Brain pericyte (primary cell): ENCODE measurements at places on chromosomes 12 and 14.

DNA sequence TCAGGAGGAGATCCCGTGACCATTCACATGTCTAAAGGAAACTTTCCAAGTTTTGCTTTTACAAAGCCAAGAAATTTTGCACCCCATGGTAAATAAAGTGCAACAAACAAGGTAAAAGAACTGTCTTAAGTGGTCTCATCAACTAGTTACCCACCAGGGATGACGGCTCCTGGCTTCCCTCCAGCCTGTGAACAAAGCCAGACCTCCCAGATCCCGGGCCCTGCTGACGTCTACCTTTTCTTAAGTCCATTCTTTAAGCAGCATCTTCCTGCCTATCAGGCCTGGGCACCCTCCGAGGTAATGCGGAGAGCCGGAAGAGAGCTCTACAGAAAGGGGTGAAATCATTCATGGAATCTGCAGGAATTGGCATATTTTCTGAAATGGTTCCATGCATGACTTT, 58.0 kb upstream of the DAAM1 start:
- no peak for DNase-seq

DNA sequence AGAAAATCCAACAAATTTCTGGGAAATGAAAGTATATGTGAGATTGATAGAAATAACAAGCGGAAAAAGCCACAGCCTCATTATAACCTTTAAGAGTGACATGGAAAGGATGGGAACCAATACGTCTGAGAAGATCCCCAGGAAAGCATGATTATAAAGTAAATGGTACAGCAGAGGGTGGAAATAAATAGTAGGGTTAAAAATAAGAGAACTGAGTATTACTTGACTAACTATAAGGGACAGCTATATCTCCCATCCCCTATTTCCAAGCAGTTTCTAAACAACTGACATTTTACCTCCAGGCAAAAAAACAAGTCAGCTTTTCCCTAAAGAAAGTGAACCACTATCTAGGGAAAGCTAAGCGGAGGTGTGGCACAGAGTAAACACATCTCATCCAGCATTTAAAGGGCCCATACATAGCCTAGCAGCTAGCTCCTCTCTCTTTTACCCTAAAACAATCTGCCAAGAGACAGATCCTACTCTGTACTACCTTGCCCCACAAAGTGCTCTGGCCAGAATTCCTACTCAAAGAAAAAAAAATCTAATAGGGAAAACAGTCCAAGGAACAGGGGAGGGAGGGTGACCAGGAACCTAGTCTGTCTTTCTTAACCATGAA, 11.2 kb downstream of the OSBPL8 start:
- no peak for DNase-seq

DNA sequence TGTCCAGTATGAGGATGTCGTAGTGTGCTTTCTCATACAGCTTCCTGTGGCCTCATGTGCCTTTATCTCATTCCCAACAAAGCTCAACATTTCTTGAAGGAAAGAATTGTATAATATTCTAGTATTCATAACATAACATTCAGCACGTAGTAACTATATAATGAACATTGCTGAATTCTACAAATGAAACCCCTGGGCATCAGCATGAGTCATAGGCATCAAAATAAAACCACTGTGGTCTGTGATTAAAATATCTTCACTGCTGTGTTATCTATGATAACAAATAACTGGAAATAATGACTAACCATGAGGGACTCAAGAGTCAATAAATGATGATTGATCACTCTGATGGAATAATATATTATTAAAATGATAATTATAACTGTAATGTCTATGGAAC, 255.2 kb downstream of the EMP1 start:
- DNase-seq = no peak

DNA sequence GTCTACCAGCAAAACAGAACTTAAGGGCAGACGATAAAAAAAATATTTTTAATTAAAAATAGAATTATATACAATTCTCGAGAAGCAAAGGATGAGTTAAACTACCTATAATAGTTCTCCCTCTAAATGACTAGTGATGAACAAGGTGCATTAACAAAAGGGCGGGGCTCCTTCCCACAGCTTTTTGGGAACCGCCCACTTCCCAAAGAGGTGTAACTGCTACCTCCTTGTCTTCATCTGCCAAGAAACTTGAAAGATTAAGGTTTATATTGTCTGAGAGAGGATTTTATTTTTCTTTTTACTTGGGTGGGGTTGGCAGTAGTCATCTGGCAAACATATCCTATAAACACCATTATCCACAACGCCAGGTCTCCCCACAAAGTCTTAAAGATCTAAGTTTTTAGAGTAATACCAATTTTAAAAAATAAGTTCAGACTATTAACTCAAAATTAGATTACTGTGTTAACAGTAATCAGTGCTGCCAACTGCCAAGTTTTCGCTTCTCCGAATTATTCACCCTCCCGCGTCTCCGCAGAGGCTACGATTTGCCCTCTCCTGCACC, 938 bp downstream of the RALGAPA1 start:
- DNase-seq = no peak

DNA sequence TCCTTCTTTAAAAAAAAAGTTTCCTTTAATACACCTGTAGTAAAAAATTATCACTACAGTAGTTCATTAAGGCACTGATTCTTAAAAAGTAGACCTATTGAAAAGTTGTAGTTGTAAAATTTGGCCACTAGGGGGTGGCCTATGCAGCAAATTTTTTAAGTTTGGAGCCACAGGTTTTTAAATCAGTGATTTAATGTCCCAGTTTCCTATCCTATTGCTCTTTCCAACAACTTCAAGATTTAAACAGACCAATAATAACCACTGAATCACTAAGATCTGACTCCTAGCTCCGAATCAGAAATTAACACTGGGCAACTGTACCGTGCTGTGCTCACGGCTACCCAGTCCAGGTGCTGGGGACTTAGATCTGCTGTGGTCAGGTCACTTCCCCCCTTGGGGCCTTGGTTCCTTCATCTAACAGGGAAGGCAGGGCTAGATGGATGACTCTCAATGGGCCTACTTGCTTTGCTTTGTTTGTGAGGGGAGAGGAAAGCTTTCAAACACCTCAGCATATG, 279.3 kb downstream of the MED13L start:
- DNase-seq = no peak

- no peak for DNase-seq
These were observed 23.0 kb downstream of the GLT8D2 start for GRCh38 chr12:104026841-104027599.

DNA sequence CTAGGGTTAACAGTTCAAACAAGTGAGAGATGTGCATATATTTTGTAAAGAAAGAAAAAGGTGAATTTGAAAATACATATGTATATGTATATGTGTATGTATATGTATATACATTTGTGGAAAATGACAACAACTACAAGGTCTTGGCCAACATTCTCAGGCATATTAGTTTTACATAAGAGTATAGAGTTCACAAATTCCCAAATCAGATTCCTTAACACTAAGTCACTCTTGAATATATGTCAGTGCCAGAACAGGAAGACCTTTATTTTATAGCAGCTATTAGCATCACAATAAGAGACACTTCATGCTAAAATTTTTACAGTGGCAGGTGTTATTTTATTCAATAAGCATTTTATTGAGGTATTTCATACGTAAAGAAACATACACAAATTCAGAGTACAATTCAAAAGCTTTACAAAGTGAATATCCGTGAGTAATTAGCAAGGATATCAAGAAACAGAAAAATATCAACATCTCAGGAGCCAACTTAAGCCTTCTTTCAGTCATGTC, 179.7 kb downstream of the SLC6A15 start:
- no peak for DNase-seq

GRCh38 chr14:63299351-63300110, 19.2 kb downstream of the GPHB5 start:
- no peak for DNase-seq

DNA sequence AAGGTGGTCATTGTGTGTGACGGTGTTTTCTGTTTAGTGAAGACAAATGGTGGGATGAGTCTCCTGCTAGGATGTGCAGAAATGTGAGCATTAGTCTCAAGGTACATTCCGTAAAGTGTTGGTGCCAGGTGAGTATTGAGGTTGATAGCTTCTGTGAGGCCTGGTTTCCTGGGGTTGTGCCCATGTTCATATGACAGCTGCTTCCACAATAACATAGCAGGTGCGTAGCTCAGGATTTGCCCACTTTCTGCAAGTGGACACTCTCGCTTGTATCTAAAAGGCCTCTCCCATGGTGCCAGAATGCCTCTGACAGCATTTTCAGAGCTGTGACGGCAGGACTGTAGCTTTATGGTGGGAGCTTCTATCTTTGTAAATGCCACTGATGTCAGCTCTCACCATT, 832.0 kb downstream of the DIO2 start:
- DNase-seq = no peak

DNA sequence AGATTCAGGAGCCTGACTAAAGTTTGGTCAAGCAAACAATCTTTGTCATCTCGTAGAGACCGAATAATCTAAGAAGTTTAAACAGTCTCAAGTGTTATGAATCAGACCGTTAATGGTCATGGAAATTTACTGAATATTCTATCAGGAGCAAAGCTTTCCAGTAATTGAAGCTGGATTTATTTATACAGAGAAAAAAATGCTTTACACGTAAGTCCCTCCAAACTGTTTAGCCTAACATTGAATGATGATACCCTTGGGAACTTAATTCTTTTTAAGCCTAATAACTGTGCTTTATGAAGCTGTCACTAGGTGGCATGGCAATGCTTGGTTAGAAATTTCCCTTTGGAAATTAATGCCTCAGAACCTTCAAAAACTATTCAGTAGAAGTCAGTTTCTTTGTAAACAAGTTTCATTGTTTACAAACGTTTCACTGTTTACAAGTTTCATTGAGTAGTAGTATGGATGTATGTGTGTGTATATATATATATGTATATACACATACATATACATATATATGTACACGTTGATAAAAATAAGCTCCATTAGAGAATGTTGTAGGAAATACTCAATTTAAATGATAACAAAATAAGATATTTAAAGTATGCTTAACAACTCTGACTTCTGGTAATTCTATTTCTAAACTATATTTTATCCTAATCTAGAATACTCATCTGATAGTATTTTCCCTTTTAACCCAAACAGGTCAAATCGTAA, 32.1 kb downstream of the DEPDC4 start:
- peak; percentile 20 for DNase-seq

- DNase-seq = no peak
These were observed 59.9 kb downstream of the TRAFD1 start for GRCh38 chr12:112185093-112185923.

DNA sequence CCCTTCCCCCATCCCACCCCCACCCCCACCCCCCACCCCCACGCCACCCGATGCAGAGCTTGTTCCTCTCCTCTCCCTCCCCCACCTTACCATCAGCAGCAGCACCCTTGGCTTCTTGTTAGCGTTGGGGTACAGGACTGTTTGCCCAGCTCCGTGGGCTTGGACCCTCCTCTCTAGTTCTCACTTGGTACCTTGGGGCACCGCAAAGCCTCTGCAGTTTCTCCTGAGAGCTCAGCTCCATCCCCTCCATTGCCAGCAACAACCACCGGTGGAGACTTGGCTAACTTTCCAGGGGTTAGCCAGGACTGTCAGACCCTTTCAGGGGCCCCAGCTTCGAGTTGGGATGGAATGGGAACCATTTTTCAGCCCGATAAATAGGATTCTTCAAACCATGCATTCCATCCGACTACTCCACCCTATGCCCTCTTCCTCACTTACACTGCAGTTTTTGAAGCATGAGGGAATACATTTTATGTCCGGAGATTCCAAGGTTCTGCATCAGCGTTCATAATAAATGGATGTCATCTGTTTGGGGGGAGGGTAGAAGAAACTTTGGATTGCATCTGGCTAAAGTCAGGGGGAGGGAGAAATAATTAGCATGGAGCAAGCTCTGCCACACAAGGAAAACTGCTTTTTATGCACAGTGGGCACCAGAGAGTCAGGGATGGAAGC, 1.1 kb downstream of the SCN8A start:
- DNase-seq = no peak

DNA sequence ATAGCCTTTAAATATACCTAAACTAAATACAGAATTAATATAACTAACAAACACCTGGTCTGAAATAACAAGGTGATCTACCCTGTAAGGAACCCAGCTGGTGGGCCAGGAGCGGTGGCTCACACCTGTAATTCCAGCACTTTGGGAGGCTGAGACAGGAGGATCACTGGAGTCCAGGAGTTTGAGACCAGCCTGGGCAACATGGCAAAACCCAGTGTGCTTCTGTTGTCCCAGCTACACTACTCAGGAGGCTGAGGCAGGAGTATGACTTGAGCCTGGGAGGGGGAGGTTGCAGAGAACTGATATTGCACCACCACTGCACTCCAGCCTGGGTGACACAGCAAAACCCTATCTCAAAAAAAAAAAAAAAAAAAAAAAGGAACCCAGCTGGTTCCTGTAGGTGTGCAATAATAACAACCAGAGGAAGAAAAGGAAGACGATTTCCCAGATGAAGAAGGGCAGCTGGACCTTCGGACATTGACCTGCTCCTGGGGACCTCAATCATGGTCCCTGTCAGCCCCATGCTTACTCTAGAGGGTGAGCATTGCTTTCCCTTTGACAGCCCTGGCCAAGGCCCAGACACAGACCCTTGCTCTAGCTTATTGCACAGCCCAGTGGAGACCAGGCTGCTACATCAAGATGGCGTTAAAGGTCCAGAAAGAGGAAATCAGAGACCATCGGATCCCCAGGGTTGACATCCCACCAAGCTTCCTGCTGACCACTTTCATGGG, 5.4 kb downstream of the FOS start:
- no peak for DNase-seq

DNA sequence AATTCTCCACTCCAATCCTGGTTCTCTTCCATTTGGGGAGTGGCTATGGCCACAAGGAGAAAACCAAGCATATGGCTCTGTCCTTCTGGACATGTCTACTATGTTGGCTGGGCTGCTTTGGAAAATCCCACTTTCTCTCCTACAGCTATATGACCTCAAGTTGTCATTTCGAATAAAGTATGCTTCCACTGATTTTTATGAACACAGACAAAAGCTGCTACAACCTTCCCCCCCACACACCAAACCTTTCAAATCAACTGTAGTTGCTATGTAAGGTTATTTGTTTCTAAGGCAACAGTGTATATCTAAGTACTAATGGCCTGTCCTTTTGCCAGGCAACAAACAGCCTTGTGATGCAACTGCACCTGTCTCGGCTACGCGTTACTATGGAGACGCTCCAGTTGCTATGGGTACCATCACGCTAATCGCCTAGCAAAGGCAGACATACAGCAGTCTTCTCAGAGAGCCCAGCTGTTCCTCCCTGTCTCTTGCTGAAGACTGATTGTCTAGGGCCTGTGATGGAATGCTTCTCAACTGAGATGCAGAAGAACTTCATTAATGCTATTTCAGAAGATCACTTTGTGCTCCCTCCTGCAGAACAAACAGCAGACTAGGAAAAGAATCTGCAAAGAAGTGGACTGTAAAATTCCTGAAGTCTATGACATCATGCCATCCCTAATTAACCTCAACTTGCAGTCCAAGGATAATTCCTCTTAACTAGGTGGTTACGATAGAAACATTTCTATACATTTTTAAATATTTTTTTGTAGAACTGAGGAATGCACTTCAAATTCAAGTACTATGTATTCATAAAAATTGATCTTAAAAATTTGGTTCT, 67.6 kb downstream of the FOXN3 start:
- no peak for DNase-seq

GRCh38 chr12:111166779-111167540, 201.9 kb downstream of the PHETA1 start:
- no peak for DNase-seq

GRCh38 chr12:1611803-1612572, 17.0 kb upstream of the WNT5B start:
- DNase-seq = peak; percentile 78
